MCF 10A (cell line): ENCODE measurements at places on chromosomes 11 and 22.

DNA sequence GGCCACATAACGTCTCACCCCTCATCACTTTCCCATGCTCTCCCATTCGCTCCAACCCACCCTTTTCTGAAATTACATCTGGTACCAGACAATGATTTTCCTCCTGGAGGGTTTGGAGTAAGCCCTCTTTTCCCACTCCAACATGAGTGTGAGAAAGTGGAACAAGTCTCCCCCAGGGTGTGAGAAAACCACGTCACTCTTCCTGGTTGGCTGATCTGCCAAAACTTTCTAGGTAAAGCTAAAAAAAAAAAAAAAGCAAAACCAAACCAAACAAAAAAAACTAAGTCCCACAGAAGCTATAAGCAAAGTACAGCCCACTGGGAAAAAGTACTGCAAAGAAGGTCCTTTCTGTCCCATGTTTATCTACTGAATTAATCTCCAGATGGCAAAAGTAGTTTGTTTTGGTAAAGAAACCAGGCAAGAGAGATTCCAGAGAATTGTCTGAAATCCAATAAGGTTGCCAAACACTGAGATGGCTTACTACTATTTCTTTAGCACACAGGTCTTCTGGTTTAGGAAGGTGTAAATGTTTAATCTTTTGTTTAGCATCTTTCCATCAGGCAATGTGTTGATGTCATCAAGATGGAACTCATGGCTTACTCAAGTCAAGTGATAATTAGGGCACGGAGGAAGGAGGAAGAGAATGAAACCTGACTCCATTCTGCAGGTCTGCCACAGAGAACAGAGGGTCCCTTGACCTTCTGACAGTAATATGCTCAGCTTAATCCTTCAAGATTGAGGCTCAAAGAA lies 395.6 kb downstream of the LARGE1 start:
- DNase-seq: no peak

DNA sequence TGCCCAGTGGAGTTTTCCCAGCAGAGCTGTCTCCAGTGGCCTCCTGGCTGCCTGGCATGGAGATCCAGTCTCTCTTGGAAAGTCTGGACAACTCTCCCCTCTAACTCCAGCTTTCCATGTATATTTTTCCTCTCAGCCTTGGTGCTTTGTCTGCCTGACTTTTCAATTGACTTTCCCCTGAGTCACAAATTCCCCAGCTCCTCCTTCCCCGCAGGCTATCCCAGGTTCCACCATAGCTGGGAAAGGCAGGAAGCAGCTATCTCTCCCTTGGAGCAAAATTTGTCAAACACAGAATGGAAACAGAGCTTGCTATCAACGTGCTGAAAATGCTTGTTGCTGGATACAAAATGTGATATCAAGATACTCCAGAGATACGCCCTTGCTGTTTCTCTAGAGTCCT lies 384.8 kb downstream of the TMEM135 start:
- DNase-seq: peak; percentile 42

DNA sequence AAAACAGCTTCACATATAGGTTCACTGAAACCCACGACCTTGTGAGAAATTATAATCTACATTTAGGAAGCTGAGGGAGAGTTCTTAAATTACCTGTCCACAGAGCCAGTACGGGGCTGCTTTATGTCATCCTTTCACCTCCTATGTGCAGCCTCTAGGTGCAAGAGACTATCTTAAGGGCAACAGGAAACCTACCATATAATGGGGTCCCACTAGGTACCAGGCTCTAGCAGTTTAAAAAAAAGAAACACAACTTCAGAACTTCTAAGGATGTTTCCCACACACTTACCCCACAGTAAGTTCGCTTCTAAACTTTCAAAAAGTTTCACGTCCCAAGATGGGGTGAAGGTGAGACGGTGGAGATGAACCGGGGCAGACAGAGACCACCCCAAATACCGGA lies 573 bp downstream of the STK33 start:
- no peak for DNase-seq

DNA sequence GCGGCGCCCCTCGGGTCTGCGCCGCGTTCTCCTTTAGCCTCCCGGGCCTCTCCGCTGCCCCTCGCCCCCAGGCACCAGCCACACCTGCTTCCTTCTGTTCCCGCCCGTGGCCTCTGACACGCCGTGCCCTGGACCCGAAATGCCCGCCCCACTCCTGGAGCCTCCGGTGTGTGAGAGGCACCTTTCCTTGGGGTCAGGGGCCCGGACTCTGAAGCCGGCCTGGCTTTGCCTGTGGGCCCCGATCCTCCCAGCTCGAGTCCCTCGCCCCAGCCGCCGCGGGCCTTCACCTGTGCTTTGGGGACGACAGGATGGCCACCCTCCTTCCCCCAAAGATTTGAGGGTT lies 661 bp upstream of the CDPF1 start:
- DNase-seq: no peak

DNA sequence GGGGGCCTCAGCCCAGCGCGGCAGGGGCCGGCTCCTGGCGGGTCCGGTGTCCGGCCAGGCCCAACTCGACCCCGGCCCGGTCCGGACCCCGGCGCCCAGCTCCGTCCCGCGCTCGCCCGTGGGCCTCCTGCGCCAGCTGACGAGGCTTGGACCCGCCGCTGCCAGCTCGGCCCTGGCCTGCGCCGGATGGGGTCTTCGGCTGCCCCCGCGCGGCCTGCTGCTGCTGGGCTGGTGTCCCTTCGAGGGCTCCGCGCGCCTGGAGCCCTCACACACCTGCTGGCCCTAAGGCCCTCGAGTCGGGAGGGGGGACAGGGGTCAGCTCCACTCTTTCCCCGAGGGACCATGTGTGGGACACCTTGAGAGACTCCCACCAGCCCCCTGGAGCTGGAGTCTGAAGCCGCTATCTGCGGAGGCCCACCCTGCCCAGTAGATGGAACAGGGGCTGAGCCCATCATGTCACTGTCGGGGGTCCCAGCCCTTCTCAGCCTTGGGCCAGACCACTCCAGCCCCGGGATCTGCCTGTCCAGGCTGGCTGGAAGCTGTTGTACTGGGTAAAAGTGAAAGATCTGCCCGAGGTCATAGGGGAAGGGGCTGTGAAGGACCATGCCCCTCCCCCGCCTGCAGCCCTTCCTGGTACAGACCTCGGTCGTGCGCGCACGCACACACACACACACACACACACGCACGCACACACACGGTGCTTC lies 768 bp upstream of the CDKN1C start:
- no peak for DNase-seq

GRCh38 chr11:17514476-17514875 lies 29.7 kb downstream of the USH1C start:
- no peak for DNase-seq

DNA sequence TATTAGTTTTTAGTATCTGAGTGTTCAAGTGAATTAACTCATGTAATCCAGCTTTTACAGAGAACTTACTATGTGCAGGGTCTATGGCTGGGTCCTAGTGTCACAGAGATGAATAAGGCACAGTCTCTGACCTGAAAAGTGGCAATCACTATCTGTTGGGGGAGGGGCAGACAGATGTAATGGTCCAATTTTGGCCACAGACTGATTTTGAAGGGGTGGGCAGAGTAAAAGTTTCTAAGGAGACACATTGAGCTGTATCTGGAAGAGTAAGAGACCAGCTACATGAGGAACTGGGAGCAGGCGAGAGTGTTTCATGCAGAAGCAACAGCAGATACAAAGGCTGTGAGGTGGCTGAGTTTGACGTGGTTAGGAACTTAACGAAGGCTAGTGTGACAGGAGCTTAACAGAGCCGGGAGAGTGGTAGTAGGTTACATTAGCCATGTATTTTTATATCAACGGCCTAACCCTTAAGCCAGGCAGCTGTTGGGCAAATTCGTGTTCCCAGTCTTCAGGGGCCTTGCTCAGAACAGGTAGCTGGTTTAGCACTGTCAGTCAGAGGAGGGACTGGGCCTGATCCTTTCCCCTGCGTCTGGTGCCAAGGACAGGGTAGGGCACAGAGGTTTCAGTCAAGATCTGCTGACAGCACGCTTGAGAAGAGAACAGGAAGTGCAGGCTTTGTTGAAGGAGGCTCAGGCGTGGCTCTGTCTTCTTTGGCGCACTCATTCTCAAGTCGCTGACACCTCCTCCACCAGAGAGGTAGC lies 1.4 kb upstream of the STIM1 start:
- DNase-seq: no peak

DNA sequence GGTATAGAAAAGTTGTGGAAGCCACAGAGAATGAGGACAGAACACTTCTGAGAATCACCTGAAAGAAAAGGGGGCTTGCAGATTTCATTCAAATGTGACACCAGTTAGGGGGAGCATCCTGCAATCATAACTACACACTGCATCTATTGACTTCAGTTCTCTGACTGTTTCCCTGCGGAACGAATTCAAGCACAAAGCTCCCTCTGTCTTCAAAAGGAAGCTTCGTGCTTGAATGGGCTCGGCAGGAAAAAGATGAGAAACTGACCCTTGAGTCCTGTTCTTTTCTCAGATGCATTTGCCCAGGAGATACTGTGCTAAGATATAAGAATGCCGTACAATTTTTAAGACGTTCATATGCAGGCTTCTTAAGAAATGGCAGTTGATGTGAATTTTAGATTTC lies 2000.4 kb upstream of the RAG2 start:
- DNase-seq: no peak

DNA sequence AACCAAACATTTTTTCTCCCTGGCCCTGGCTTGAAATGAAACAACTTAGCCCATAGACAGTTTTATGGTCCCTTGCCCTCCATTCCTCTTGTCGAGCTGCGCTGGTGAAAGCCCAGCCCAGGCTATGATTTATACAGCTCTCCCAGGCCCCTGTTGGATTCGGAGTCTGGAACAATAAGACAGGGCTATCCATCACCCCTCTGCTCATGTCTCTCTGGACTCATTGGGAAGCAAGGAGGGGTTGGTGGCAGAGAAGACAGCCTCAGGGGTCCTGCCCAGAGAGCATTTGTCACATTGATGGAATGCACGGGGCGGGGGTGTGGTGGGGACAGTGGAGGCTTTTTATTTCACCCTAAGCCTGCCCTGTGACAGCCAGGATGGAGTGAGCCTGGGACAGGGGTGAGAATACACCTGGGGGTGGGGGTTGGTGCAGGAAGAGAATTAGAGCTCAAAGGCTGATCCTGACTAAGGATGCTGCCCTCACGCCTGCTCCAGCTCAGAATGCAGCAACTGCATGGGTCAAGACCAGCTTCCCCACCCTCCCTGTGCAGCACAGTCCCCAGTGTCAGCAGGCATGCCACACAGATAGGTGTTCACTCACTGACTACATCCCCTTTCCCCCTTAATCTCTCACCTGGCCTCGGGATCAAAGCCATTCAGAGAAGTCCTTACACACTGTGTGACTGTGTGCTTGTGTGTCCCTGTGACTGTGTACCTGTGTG lies 10.0 kb upstream of the PKNOX2 start:
- DNase-seq: no peak
